Stomach (tissue), 19 donors: ENCODE measurements at places on chromosomes 6 and 20.

GRCh38 chr6:166251655-166252054 is 56.5 kb downstream of the PRR18 start:
- DNase-seq: no peak

GRCh38 chr6:127496471-127496870 is 22.7 kb downstream of the MTCL3 start:
- no peak for DNase-seq

DNA sequence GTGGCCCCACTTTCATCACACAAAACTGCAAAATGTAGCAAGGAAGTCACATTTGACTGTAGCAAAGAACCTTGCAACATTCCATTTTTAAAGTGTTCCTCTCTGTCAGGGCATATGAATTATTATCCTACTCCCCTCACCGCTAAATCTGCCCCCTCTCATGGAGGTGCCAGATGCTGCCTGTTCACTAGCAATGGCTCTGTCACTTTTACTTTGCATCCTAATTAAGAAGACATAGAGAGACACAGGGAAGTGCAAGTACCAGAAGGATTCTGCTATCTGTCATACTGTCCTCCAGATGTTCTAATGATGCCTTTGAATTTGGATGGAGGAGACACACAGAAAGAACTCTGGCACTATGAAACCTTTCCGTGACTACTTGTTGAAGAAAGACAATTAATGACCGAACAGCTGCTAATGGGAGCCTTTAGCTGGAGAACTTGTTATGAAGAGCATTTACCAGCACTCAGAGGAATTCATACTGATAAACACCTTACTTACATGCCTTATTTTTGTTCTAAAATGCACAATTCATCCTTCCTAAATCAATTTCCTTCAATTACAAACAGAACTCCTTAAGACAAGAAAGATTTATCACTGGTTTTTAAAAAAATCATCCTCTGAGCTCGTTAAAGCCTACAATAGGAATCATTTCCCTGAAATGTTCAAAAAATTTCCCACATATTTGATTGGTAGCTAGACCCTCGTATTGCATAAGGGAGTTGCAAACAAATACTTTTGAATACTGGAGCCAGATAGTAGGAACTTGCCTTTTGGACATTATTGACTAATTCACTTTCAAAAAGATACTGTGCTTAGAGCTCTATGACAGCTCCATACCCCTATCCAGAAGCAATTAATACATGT is 292.6 kb downstream of the UBE3D start:
- DNase-seq: no peak

- no peak for DNase-seq
Measured at GRCh38 chr6:109521080-109521479, 38.1 kb upstream of the ZBTB24 start.

DNA sequence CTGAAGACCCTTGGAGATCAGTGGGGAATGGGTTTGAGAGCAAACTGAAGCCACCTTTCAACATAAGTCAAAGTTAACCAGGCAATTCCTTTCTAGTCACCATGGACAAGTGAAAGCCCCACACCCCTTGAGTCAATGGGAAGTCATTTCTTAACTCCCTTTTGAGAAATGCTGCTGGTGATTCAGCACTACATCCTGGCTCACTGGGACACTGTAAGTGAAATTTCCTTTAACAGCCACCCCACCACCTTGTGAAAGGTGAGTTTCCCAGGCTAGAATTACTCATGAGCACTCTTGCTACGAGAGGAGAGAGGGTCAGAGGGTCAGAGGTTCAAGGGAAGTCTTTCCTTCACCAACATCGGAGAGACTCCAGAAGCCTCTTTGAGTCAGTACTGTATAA is 93.3 kb upstream of the MARCKS start:
- DNase-seq: peak; percentile 43

DNA sequence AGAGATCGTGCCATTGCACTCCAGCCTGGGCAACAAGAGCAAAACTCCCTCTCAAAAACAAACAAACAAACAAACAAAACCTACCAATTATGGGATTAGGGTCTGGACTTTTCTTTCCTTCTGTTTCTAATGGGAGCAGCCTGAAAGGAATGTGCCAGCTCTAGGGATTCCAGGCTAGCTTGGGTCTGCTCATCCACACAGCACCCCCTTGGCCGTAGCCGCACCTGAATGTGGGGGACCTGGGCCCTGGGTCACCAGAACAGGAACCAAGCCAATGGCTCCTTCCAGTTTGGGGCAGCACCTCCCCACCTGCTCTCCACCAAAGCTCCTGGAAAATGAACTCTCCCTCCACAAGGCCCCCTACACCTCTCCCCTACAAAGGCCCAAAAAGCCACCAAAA is 6.7 kb downstream of the CTSZ start:
- DNase-seq: no peak

- no peak for DNase-seq
Measured at GRCh38 chr6:150940941-150941340, 75.4 kb downstream of the MTHFD1L start.

DNA sequence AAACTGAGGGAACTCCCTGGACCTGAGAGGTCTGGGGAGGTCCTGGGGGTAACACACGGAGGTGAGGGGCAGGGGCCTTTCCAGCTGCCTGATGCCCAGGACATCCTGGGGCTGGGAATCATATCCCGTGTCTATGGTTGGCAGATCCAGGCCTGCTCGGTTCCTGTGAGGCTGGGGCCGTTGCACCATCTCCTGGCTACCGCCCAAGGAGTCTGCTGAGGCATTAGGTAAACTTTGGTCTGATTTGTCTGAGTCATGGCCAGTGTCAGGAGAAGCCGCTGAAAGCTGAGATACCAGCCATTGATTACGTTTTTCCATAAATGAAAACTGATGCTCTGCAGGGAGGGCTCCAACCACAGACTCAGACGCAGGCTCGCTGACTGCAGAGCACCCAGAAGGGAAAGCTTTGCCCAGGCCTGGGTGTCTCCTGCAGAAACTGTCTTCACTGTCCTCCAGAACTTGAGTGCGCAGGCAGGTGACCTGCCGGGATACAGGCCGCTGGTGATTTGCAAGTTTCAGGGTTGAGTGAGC is 14.2 kb downstream of the TRAF3IP2 start:
- peak; percentile 78 for DNase-seq

DNA sequence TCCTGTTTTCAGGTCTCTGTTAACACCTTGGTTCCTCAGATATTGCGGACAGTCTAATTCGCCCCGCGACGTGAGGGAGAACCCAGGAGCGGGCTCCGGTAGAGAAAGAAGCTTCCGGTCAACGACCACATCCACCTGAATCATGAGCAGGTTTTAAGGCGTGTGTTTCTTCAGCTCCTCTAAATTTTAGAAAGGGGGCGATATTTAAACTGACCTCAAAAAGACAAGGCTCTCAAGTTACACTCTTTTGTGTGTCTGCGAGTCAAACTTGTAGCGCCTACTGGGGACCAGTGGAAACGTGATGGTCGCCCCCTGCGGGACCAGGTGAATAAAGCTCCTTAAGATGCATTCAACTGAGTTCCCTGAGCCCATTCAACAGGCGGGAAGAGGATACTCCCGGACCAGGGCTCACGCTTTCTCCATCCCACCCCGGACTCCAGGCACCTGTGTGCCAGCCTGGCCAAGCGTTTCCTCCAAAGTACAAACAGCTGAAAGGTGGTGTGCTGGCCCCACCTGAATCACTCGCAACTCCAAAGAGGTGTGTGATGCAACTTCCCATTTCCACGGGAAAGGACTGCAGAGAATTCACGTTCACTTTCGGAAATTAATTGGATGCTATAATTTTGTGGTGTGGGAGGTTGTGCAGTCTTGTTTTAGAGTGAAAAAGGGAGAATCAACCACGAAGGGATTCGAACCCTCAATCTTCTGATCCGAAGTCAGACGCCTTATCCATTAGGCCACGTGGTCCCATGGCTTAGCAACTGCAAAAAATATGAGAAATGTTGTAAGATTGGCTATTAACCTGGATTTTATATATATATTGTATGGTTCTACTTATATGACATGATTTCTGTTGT is 17.0 kb downstream of the GPX5 start:
- DNase-seq: no peak

- DNase-seq: peak; percentile 45
Measured at GRCh38 chr20:53926428-53927028, 143.9 kb downstream of the BCAS1 start.

- no peak for DNase-seq
Measured at GRCh38 chr6:167122041-167122826, 662 bp upstream of the CCR6 start.

- peak; percentile 29 for DNase-seq
Measured at GRCh38 chr20:23374441-23374840, 12.5 kb downstream of the GZF1 start.

DNA sequence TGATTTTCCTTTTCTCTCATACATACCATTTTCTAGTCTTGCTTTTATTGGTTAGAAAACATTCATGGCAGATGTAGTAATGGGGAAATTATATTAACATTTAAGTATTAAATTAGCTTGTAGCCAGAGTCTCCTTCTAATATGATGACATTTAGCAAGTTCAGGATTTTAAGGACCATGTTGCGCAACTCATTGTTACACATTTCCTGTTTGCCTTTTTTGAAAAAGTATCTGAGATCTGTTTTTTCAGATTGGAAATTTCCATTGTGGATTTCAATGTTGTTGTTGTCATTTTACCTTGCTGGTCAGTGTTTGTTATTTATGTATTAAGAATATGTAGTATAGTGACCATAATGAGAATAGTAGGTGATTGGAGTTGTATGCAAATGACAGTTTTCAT is 38.7 kb downstream of the CDKAL1 start:
- no peak for DNase-seq

DNA sequence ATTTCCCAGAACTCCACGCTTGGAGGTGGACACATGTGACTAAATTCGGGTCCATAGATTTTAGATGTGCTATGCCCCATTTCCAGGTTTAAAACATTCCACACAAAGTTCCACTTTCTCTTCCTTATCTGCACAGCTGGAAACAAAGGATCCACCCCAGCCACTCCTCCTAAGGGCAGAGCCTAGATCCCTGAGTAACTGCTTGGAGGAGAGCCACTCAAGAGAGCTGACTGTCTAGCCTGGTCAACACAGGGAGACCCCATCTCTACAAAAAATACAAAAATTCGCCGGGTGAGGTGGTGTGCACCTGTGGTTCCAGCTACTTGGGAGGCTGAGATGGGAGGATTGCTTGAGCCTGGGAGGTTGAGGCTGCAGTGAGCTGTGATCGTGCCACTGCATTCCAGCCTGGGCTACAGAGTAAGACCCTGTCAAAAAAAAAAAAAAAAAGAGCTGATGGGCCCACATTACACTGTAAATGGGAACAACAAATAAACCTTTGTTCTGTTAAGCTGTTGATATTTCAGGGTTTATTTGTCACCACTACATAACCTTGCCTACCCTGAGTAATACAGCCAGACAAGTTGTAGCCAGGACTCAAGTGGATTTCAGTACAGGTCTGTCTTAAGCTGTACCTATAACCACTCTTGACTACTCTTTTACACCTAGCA is 25.8 kb upstream of the SNRPC start:
- DNase-seq: no peak
